Stimulated activated CD8-positive, alpha-beta memory T cell treated with anti-CD3 and anti-CD28 coated beads, Interleukin-4, amount 100 ng/mL, for 1 hour (primary cell): ENCODE measurements at places on chromosomes 6 and 20.

- no peak for DNase-seq
Observed at GRCh38 chr20:19767070-19767469, 9.0 kb downstream of the RIN2 start.

DNA sequence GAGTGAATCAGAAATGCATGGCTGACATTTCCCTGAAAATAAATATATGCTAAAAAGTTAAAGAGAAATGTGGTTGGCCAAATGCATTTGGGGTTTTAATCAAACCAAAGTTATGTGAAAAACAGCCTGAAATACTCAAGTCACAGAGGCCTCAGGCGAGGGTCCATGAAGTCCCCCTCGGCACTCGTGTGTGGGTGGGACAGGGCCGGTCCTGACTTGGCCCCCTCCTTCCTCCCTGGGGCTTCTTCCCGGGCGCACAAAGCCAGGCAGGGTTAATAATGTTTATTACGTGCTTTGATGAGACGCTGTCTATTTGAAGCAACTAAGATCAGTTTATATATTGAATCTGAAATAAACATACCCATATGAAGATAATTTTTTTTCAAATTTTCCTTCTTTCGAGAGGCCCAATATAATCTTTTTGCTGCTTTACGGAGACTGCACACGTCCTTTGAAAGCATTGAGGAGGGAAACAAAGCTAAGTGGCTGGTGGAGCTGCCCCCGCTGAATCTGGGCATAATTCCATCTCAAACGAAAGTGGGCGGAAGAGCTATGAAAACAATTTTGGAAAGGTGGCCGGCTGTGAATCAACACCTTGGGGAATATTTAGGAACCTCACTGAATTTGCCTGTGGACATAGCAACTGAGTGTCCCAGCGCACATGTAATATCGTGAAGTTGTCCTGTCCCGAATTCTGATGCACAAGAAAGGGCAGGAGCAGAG is 55.8 kb upstream of the SMOC2 start:
- DNase-seq, result no peak

DNA sequence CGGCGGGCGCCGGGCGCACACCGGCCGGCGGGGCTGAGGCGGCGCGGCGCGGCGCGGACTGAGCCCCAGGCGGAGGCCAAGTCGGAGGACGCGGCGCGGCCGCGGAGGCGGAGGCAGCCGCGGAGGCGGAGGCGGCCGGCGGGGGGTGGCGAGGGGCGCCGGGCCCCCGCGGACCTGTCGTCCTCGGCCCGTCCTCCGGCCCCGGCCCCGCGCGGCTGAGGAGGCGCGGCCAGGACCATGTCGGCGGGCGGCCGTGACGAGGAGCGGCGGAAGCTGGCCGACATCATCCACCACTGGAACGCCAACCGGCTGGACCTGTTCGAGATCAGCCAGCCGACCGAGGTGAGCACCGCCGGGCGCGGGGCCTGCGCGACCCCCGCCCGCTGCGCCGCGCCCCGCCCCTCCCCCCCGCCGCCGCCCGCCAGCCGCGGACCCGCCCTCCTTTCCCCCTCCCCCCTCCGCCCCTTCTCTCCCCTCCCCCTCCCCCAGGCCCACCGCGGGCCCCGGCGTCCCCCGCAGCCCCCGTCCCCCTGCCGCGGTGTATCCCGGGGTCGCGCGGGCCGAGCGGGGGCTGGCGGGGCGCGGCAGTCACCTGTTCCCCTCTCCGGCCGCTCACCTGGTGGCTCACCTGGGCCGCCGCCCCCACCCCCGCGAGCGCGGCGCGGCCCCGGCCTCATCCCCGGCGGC is at the start of gene AFDN:
TSS of gene AFDN (plus strand) at position 16 of the 687 bp plus-strand sequence. CDS start at position 238, 222 bp downstream.
- no peak for DNase-seq

GRCh38 chr6:40353197-40353966 is 233.8 kb downstream of the LRFN2 start:
- DNase-seq, result no peak

GRCh38 chr6:163494279-163494727 is 79.8 kb downstream of the QKI start:
- DNase-seq, result no peak

GRCh38 chr6:128659878-128660622 is 139.7 kb upstream of the PTPRK start:
- DNase-seq, result no peak

GRCh38 chr6:91083211-91083610 is 496.3 kb upstream of the MAP3K7 start:
- no peak for DNase-seq

- no peak for DNase-seq
Observed at GRCh38 chr6:55666606-55667225, 87.7 kb upstream of the HMGCLL1 start.

DNA sequence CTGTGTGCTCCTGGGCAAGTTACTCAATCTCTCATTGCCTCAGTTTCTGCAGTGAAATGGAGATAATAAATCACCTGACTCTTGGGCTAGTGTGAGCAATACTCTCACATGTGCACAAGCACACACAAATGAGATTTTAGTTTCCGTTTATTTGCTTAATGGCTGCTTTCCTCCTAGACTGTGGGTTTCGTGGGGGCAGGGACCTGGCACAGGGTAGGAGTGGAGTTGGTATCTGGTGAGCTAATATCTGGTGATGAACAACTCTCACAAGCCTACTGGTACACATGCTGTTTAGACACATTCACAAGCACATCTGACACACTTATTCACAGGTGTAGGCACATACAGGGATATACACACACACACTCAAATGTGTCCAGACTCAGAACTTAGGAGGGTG is 73.8 kb downstream of the TOX2 start:
- no peak for DNase-seq

GRCh38 chr6:164107297-164107995 is 692.9 kb downstream of the QKI start:
- no peak for DNase-seq

DNA sequence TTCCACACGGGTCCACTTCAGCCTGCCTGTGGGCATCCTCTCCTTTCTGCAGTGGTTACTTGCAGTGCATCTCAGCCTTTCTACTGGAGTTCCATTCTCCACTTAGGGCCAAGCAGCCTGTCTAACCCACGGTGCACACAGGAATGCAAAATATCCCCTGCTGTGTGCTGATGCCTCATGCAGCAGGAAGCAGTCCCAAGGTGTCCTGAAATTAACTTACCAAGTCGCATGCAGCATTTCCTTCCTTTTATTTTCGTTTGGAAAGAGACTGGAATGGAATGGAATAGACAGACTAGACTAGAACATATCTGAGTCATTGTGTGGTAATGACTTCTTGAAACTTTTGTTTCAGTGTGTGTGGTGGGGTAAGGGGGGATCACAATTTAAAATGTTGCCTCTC is 25.9 kb upstream of the FOXQ1 start:
- DNase-seq, result no peak

GRCh38 chr6:36618366-36619355 is 24.5 kb downstream of the SRSF3 start:
- no peak for DNase-seq

- peak; percentile 29 for DNase-seq
Observed at GRCh38 chr6:35259948-35260590, 534 bp downstream of the ZNF76 start.

DNA sequence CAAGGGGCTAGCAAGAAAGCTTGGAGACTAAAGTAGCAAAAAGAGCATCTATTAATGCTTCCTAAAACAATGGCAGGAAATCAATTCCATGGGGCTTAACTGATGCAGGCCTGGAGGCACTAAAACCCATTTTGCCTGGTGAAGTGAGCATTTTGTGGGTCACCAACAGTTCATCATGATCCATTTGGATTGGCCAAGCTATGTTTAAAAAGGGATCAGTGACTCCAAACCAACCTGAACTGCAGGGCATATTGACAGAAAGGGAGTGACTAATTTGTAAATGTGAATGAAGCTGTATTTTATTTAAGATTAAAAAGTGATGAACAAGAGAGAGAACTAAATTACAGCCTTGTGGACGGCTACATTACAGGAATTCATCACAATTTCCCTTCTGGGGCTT is 132.0 kb downstream of the PCSK2 start:
- DNase-seq, result no peak

- no peak for DNase-seq
Observed at GRCh38 chr20:57813509-57814269, 103.9 kb upstream of the PMEPA1 start.

GRCh38 chr6:41573276-41573675 is 27.1 kb downstream of the FOXP4 start:
- no peak for DNase-seq

DNA sequence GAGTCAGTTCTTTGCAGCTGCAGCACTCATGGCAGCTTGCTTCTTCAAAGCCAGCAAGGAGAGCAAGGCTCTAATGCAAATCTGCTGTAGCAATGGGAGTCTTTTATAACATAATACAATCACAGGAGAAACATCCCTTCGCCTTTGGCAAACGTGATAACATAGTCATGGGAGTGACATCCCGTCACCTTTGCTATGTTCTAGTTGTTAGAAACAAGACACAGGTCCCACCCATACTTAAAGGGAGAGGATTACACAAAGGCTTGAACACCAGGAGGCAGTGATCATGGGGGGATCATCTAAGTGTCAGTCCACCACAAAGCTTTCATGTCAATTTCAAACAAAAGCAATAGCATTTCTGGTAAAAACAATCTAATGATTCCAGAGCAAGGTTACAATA is 40.1 kb upstream of the PHACTR2 start:
- DNase-seq, result no peak

DNA sequence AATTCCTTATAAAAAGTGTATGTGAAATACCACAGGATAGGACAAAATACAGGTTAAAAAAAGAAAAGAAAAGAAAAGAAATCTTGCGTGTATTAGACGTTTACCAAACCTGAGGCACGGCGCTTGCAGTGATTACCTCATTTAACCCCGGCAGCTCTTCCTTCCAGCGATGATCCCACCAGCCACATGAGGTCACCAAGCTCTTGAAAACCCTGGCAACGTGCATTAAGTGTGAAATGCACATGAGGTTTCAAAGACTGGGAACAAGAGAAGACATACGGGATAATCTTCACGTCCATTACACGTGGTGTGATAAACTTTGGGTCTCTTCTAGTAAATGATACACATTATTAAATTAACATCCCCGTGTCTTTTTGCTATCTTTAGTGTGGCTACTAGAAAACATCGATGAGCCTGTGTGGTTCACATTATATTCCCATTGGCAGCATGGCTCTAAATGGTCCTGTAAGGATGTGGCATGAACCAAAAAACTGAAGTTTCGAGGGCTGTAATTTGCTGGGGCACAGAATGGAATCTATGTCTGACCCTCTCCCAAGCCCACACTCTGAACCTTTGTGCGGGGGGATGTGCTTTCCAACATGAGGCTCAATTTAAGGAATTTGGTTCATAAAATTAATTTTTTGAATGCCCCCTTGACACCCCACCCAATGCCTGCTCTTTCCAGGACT is 59.2 kb upstream of the THBS2 start:
- no peak for DNase-seq

DNA sequence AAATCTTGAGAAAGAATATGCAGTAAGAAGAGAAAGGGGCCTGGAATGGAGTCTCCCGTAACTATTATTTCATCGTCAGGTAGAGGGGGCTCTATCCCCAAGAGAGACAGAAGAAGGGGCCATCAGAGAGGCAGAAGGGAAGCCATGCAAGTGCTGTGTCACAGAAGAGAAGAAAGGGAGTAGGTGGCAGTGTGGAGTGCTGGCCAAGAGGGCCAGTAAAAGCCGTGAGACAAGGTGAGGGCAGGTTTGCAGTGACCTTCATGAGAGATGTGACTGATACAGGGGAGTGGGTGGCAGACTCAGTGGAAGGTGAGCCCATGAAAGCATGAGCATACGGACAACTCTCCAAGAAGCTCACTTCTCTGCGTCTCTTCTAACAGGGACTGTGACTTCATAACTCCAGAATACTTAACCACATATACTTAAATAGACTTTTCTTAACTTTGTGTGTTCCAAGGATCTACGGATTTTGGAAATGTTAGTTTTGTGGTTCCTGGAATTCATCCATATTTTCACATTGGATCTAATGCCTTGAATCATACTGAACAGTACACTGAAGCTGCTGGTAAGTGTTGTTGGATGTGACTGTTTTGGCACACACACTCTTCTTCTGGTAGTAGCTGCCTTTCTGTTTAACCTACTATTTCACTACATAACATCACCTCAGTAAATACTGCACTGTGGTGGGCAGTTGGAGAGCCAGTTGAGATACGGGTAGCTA is 15.6 kb downstream of the PM20D2 start:
- no peak for DNase-seq

- DNase-seq, result no peak
Observed at GRCh38 chr6:29943053-29943966, 978 bp downstream of the HLA-A start.

DNA sequence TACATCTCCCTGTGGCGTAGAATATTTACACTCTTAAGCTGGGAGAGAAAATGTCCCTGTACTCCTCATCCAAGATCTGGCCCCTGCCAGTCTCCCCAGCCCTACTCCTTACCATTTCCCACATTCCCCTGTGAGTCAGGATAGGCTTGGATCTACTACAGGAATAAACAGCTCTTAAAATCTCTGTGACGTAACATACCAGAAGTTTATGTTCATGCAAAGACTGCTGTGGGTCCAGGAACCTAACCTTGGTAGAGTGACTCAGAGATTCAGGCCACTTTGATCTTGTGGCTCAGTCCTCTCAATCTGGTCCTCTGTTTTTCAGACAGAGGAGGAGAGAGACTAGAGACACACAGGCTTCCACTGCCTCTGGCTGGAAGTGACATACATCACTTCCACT is 38.5 kb upstream of the GPR6 start:
- no peak for DNase-seq

DNA sequence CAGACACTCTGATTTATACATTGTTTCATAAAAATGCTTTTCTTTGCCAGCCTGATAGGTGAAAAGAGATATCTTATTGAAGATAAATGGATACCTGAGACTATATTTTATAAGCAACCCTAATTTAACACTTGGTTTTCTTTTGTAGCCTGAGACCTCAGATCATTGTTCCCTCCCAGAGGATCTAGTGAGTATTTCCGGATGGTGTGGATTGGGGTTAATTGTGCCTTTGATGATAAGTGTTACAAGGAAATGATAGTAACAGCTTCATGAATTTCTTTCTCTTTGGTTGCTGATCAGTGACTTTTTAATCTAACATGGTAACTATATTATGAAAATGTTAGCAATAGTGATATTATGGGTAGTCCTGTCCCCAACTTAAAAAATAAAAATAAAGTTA is 30.4 kb downstream of the KDM1B start:
- DNase-seq, result no peak

GRCh38 chr20:21607971-21608725 is 94.3 kb upstream of the NKX2-2 start:
- DNase-seq, result no peak

DNA sequence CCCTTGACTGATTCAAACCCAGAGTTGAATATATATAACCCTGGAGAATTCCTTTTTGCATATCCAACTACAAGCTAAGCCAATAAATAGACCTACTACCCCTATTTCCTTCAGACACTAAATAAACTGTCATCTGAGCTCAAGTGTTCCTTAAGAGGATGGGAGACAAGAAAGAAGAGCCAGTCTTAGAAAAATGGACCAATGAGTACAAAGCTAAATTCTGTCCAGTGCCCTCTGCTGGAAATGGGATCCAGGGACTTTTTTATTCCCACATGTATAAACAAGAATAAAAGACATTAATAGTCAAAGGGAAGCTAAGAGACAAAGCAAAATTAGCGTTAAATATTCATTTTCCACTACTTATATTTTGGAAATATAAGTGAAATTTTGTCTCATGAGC is 4.8 kb downstream of the PPP1R10 start:
- no peak for DNase-seq
